Left ventricle myocardium superior (tissue), 1 donor: ENCODE measurements at places on chromosomes 5 and 9. TPM values are rescaled to one million over a fixed set of nuclear protein-coding genes. Genes with fewer than 3 reads are reported as not detected.

KLF9 gene
- total RNA-seq: 54.9 TPM

CRB2 gene
- total RNA-seq: 0.79 TPM

PAM gene
- total RNA-seq: 1,055 TPM

TSSK1B gene
- total RNA-seq: not detected

PTGS1 gene
- 3.4 TPM for total RNA-seq

ITGA1 gene
- total RNA-seq: 29.2 TPM

NR4A3 gene
- 4.1 TPM for total RNA-seq

DNA sequence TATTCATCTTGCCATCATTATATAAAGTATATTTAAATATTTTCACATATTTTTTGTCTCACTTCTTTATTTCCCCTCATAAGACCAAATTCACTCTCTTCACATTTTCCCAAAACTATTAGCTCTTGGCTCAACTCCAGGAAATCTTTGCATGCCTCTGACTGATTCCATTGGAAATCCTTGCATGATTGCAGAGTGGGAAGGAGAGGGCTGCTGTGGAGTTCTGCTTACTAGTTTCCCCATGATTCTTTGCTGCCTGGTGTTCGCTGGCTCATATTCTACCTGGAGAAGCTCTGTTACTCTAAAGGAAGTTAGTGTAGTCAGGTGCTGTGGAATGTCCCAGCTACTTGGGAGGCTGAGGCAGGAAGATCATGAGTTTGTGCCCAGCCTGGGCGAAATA is 41.9 kb downstream of the LIX1 start:
- DNase-seq: no peak

- DNase-seq: no peak
Measured at GRCh38 chr9:11128156-11128555, 515.4 kb upstream of the PTPRD start.

DNA sequence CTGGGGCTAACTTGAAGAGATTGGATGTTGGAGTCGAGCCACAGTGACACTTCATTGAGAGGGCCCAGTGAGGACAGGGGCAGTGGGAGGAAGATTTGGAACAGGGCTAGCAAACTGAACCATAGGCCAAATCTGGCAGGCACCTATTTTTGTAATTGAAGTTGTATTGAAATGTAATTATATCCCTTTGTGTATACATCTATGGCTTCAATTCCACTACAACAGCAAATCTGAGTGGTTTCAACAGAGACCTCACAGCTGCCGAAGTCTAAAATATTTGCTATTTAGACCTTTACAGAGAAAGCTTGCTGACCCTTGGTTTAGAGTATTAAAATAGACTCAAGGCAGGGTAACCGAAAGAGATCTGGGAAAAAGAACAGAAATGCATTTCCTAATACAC is 4.7 kb upstream of the TNFSF8 start:
- DNase-seq: no peak

DNA sequence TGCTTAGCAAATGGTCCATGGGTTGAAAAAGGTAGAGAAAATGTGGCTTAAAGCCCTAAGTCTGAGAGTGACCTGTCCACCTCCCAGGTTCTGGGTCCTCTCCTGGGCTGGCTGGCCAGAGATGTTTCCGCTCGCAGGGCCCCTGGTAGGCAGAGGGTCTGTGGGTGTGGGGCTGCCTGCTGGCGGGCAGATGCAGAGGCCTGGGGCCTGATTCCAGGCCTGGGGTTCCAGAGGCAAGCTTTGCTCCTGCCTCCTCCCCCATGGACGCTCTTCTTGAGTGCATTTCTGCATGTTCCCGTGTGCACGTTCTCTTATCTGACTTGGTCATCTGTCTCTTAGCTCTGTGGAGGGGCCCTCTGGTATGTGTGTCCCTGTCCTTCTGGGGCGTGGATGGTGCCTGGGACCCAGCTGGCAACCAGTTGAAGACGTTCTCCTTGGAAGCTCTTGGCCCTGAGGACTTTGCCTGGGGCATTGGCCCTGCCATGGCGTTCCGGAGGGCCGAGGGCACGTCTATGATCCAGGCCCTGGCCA is 3.8 kb downstream of the MIGA2 start:
- no peak for DNase-seq

- no peak for DNase-seq
Measured at GRCh38 chr9:36896296-36896695, 137.8 kb downstream of the PAX5 start.

DNA sequence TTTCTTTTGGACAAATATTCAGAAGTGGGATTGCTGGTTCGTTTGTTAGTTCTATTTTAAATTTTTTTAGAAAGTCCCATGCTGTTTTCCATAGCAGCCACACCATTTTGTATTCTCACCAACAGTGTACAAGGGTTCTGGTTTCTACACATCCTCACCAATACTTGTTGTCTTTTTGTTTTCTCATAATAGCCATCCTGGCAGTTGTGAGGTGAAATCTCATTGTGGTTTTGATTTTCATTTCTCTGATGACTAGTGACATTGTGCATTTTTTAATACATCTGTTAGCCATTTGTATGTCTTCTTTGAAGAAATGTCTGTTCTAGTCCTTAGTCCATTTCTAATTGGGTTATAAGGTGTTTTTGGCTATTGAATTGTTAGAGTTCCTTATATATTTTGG is 214.3 kb downstream of the ARRDC3 start:
- DNase-seq: no peak

- DNase-seq: no peak
Measured at GRCh38 chr9:35569206-35569605, 35.9 kb upstream of the TESK1 start.

DNA sequence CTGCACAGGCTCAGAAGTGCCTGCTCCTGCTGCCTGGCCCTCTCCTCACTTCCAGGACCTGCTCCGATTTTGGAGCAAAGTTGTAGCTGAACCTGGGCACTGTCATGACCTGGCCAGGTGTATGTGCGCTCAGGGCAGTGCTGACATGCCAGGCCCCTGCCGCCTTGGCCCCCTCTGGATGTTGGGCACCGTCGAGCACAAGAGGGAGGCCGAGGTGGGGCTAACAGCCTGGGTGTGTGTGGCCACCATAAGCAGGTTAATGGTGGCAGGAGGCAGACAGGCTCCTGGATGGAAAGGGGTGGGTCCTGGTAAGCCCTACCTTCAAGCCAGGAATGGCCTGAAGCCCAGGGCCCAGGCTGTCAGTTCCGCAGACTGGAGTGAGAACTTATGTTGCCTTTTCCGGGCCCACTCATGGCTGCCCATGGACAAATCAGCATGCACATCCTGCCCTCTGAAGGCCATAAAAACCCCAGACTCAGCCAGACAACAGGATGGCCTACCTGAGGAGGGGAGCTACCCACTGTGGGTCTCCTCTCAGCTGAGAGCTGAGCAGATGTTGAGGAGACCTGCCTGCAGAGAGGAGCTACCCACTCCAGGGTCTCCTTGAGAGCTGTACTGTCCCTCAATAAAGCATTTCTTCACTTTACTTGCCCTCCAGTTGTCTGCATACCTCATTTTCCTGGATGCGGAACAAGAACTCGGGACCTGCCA is 66.2 kb downstream of the NACC2 start:
- no peak for DNase-seq

DNA sequence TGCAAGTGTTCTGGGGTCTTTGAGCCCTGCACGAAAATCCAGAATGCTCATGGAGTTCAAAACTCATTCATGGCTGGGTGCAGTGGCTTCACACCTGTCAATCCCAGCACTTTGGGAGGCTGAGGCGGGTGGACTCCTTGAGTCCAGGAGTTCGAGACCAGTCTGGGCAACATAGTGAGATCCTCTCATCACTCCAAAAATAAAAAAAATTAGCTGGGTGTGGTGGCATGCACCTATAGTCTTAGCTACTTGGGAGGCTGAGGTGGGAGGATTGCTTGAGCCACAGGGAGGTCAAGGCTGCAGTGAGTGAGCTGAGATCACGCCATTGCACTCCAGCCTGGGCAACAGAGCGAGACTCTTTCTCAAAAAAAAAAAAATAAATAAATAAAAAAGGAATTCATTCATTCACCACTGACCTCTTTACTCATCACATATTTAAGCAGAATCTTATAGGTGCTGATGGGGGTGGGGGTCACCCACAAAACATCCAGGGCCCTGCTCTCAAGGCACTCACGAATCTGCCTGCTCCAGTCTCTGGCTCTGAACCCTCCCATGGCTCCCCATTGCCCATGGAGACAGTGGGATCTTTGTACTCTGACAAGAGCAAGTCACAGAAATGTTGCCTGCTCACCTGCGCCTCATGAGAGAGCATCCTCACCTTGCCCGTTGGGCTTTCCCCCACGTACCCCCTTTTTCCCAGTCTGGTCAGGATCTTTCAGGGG is 76.7 kb upstream of the IER5L start:
- DNase-seq: no peak

DNA sequence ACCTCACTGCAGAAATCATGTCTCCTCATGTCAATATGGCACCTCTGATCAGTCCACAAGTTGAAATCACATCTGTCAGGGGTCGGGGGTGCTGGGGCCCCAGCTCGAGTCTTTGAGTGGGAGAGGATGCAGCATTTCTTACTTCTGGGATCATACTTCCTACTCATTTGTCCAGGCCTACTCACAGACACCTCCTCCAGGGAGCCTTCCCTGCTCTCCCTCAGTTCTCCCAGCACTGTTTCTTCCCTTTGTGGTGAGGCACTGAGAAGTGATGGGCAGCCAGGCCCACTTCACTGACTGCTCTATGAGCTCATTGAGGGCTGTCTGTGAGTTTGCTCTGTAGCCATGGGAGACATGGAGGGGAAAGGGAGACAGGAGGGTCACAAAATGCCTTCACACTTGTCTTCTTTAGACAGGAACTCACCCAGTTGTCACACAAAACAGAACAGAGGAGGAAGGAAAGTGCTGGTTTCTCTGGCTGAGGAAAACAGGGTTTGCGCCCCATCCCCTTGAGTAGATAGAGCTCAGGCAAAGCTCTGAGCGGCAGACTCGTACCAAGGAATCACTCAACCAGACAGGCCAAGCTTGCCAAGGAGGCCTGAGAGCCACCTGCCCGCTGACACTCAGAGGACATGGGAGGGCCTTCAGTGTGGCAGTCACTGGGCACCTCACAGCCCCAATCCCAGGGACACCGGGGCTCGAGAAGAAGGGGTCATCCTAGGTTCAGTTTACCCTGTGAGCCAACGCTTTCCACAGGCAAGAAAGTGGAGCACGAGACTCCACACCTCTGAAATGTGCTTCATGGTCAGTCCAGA is 152.9 kb downstream of the GABBR2 start:
- DNase-seq: no peak

DNA sequence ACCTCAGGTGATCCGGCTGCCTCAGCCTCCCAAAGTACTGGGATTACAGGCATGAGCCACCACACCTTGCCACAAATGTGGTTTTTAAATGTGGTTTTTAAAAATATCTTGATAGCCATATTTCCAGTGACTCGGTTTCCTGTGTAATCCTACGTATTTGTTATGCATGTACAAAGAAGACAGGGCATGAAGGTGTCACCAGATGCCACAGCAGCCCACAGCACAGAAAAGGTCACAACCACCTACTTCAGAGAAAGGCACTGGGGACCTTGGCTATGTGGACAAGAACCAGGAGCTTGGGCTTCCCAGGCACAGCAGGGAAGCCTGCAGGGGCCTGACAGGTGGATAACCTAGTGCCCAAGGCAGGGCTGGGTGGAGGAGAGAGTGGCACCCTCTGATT is 38.0 kb downstream of the C9orf50 start:
- no peak for DNase-seq
